ENCODE measurements at places on chromosomes 1 and 21. TPM values are rescaled to one million over a fixed set of nuclear protein-coding genes. Genes with fewer than 3 reads are reported as not detected.
A peak's percentile ranks its signal among the peaks of the same experiment; 100 is the strongest.

DNA sequence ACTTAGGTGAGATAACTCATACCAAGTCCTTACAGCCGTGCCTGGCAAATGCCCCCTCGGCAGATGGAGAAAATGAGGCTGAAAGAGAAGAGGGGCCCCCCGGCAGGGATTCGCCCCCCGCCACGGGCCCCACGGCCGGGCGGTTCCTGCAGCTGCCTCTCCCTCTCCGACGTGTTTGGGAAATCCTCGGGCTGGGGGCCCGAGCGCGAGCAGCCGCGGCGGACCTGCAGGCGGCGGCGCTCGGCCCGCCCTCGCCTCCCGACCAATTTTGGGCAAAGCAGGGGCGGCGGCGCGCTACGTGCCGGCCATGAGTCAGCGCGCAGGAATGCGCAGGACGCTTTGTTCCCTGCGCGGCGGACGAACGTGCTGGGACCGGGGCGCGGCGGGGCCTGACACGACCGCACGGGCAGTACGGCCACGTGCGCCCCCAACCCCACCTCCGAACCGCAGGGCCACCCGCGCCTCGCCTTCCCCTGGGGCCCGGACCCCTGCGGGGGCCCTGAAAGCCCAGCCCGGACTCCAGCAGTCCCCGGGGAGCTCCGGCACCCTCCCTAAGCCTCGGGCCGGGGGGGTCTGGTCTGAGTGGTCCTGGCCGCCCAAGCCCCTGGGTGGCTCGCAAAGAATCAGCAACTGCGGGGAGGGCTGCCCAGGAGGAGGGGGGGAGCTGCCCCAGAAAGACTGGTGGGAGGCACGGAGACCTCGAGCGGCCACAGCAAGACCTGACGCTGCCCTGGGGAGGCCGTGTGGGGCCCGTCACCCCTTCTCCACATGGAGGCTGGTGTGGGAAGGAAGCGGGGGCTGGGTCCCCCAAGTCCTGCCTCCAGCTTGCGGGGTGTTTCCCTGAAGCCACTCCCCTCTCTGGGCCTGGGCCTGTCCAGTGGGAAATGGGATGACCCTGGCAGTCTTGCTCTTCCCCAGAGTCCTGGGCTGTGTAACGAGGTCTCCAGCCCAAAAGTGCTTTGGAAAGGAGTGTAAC, 11.9 kb upstream of the EDN2 start:
- peak; percentile 46 for DNase-seq

DNA sequence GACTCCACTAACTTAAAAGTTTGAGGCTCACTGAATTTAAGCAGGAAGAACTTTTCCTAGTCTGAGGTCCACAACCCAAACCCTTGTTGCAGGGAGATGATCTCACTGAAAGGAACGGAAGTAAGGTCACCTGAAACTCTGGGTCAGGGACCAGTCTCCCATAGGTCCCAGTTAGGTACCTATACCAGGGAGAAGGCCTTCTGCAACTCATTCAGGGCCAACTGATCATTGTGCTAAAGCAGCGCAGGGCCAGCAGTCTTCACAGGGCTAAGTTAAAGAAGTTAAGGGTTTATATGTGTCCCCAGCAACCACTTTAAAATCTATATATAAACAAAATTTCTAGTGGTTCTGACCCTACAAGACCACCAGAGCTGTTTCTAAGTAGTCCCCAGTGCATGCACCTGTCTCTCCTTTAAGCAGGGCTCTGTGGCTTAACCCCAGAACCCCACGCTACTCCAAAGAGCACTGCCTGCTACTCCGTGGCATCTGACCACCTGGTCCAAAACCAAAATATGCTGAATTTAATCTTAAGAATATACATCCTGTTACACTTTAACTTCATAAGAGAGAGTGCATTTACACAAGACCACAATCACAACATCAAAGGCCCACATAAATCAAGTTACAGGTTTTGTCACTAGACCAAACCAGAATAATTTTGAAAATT, 2.8 kb downstream of the SRSF10 start:
- no peak for DNase-seq

DNA sequence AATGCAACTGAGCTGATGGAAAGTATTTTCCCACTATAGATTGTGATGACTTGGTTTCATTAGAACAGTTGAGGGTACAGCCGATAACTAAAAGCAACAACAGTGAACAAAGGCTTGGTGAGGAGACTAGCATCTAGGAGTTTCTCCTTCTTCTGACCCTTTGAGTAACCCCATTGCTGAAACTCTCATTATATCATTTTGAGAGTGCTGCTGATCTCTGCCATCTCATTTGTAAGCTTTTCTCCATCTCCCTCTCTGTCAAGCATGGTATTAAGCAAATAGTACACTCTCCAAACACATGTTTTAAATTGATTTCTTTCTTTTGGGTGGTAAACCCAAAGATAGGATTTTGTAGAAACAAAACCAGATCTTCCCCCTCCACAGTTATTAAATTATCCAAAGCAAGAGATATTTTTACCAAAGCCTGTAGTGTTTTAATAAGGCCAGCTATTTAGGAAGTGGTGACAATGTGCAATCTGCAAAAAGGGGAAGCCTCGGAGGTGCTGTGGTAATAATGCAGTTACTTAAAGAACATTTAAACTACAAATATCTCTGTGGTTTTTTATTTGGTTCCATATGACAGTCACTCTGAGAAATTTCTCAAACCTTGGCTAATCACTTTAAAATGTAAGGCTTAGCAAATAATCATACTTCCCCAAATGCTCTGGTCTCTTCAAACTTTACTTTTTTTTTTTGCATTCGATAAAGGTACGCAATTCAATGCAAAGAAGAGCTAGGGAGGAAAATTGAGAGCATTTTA, 287.5 kb downstream of the HLX start:
- no peak for DNase-seq

DNA sequence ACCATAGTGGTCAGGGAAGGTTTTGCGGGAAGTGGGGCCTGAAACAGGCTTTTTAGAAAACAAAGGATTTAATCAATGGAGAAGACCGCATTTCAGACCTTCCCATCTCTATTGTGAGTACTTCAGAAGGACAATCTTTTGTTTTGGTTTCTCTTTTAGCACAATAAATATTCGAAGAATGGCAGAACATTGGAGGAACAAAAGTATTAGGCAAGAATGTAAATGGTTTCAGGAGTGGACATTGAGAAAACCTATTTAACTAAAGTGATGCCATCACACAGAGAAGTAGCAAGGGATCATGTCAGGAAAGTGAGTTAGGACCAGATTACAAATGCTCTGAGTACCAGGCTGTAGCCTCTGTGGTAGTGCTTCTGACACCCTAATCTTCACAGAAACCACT, 26.8 kb upstream of the UBE2U start:
- DNase-seq, result no peak

- no peak for DNase-seq
Measured at GRCh38 chr1:7393136-7393535, 378.0 kb upstream of the VAMP3 start.

GRCh38 chr1:227182012-227182411, 136.3 kb downstream of the CDC42BPA start:
- no peak for DNase-seq

- DNase-seq, result peak; percentile 84
Measured at GRCh38 chr1:94296018-94296417, 58.6 kb upstream of the ARHGAP29 start.

- no peak for DNase-seq
Measured at GRCh38 chr1:45669859-45670655, 16.3 kb downstream of the GPBP1L1 start.

DNA sequence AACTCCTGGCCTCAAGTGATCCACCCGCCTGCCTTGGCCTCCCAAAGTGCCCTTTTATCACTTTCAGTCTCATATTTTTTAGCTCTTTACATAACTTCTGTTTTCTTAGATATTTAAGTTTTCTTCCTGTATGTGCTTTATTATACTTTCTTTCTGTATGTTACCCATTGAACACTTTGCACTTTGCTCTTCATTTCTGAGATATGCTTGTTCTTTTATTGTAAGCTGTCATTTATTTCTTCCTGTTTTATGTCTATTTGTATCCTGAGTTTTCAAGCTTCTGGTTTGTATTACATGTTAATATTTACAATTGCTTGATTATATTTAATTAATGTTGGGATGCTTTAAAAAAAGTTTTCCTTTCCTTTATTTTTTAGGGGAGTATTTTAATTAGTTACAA, 35.7 kb downstream of the ZSCAN20 start:
- DNase-seq, result no peak

- DNase-seq, result no peak
Measured at GRCh38 chr1:32816676-32817158, 441 bp downstream of the YARS1 start.

- DNase-seq, result no peak
Measured at GRCh38 chr1:3275471-3276340, 178.8 kb upstream of the ARHGEF16 start.

GRCh38 chr1:177307771-177308170, 137.0 kb downstream of the BRINP2 start:
- DNase-seq, result no peak

DNA sequence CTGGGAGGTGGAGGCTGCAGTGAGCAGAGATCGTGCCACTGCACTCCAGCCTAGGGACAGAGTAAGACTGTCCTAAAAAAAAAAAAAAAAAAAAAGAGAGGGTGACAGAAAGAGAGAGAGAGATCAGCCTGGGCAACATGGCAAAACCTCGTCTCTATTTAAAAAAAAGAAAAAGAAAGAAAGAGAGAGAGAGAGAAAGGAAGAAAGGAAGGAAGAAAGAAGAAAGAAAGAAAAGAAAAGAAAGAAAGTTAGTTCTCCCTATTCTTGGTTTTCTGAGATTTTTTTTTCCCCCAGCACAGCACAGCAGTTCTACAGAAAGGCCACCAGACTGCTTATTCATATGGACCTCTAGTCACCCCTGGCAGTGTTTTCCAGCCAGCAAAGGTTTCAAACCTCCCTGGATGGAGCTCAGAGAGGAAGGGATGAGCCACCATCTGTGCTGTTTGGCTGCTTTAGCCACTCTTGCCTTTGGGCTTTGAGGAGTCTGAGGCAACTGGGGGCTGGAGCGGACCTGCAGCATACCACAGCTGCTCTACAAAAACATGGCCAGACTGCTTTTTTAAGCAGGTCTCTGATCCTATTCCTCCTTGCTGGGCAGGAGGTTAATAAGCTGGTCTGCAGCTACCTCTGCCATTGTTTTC, 10.6 kb downstream of the S100A6 start:
- DNase-seq, result no peak

GRCh38 chr1:152546704-152547103, 19.9 kb downstream of the LCE3E start:
- DNase-seq, result no peak

DNA sequence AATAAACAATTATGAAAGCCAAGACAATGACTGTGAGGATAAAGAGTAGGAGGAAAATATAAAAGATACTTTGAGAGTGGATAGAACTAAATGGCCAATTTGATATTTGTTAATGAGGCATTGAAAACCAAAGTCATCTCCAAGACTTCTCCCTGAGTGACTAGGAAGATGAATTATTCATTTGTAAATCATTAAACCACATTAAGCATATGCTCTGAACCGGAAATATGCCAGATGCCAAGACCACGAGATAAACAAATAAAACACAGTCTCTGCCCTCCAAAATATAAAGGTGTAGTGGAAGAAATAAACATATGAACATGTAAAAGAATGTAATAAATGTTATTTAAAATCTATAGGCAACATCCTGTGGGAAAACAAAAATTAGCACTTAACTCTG, 78.8 kb downstream of the MRPL39 start:
- no peak for DNase-seq

DNA sequence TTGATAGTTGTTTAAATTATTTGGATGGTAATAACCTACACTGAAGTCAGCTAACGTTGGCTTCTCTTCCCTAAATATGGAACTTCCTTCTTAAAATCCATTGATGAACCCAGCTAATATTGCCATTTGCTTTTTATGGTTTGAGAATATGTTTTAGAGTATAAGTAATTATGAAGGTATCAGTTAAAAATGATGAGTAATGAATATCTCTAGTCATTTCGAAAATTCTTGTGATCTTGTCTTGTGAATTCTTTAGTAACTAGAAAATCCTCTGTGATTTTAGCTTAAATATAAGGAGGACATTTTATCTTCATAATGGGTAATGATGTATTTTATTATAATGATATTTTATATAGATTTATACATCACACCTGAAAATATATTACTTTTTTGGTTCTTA, 50.5 kb downstream of the ADGRL2 start:
- DNase-seq, result no peak

DNA sequence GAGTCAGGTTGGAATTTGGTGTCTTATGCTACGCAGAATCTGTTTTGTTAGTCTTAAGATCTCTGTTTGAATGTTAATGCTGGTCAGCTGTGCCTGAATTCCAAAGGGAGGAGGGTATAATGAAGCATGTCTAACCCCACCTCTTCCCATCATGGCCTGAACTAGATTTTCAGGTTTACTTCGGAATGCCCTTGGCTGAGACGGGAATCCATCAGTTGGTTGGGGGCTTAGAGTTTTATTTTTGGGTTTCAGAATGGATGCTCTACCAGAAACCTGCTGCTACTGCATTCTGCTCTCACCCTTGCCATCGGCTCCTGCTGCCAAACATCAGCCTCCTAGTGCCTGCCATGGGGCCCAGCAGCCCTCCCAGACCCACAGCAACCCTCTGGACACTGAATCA, 24.1 kb upstream of the ETV3 start:
- DNase-seq, result no peak

GRCh38 chr1:107009281-107009680, 47.2 kb upstream of the PRMT6 start:
- no peak for DNase-seq

- DNase-seq, result no peak
Measured at GRCh38 chr1:41240781-41241353, 1.2 kb downstream of the SCMH1 start.

- no peak for DNase-seq
Measured at GRCh38 chr1:62391369-62391971, 45.4 kb upstream of the USP1 start.

- no peak for DNase-seq
Measured at GRCh38 chr1:176617881-176618280, 154.9 kb downstream of the PAPPA2 start.

GRCh38 chr1:61269602-61270001, 187.2 kb downstream of the NFIA start:
- DNase-seq, result no peak

DNA sequence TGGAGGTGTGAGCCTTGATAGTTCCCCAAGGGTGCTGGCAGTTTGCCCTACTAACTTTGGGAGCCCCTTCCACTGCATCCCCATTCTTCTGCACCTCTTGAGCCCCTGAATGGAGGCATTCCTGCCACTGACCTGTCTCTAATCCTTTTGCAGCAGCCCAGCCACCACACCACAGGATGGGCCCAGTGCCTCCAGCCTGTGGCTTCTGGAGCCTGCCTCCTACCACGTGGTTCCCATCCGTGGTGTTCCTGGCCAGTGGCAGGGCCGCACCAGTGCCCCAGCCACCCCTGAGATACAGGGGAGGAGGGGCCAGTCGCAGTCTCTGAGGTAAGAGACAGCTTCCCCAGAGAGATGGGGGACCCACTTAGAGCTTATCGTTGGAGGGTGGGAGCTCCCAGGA, 14.4 kb downstream of the INAVA start:
- no peak for DNase-seq

GRCh38 chr1:116739371-116740012, 14.7 kb upstream of the CD2 start:
- no peak for DNase-seq

- no peak for DNase-seq
Measured at GRCh38 chr1:41726899-41727748, 191.6 kb downstream of the HIVEP3 start.

NID1 gene
- 67.7 TPM for total RNA-seq

FCRL6 gene
- not detected for total RNA-seq

PRAMEF1 gene
- not detected for total RNA-seq

DRAXIN gene
- 0.11 TPM for total RNA-seq

PLEKHN1 gene
- total RNA-seq, result 0.46 TPM

All from pulmonary artery endothelial cell (primary cell).